ENCODE measurements at places on chromosomes 4 and X. TPM values are rescaled to one million over a fixed set of nuclear protein-coding genes. Genes with fewer than 3 reads are reported as not detected.

GRCh38 chr4:54516556-54517215 lies 141.1 kb upstream of the KIT start:
- no peaks in the 10 kb centered on the region for H3K27me3 ChIP-seq
- H3K27ac ChIP-seq: no peak overlapping the region
- no peaks in the 10 kb centered on the region for H3K4me1 ChIP-seq
- no peaks in the 10 kb centered on the region for H3K36me3 ChIP-seq
- H3K4me3 ChIP-seq: no peak overlapping the region
- no peak for DNase-seq

Gene TMPRSS11B
- total RNA-seq: not detected

Gene P2RY4
- total RNA-seq: 0.38 TPM

Gene PGAM4
- not detected for total RNA-seq

DNA sequence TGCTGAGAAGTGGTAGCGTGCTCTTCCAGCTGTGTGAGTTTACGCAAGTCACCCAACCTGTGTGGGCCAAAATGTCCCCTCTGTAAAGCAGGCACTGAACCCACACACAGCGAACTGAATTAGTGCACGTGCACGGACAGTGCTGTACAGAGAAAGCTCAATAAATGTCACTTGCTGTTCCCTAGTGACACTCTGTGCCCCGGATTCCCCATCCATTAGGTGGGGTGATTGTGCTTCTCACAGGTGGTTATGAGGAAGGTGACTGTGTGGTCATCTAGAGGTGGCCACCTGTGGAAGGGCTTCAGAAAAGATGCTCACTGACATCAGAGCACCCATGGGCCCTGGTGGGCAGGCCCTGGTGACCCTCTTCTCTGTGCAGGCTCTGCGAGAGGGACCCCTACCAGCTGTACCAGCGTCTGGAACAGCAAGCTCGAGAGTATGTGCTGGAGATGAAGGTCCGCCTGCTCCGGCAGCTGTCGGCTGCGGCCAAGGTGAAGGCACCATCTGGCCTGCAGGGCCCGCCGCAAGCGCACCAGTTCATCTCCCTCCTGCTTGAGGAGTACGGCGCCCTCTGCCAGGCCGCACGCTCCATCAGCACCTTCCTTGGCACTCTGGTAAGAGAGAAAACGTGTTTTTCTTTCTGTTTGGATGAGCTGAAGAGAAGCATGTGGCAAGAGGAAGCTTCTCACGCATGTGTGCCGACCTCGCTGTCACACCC lies 94.3 kb downstream of the FAM193A start:
- H3K36me3 ChIP-seq: peaks cover 90% of the 10 kb centered on the region
- H3K4me3 ChIP-seq: no peak overlapping the region
- H3K27me3 ChIP-seq: no peaks in the 10 kb centered on the region

Gene NKAP
- 8.8 TPM for total RNA-seq

DNA sequence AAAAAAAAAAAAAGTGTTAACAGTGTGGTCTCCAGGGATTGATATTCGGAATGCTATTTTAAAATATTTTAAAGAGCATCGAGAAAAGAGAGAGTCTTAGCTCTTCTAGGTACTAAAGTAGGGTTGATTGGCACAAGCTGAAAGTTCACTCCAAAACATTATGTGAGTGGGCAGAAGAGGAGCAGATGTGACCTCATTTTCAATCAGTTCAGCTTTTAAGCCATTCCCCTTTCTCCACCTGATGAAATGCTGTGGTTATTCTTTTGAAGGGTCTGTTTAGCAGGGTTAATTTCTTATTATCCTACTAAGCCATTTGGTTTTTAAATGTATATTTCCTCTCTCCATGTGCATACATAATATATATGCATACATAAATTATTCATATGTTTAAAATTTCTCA lies 69.2 kb downstream of the GALNT7 start:
- H3K27ac ChIP-seq: no peak overlapping the region
- H3K27me3 ChIP-seq: no peaks in the 10 kb centered on the region
- H3K4me3 ChIP-seq: no peak overlapping the region
- no peak for DNase-seq
- no peaks in the 10 kb centered on the region for H3K36me3 ChIP-seq

Gene TXK
- total RNA-seq: 7.5 TPM

Gene TRPC3
- 1.7 TPM for total RNA-seq

DNA sequence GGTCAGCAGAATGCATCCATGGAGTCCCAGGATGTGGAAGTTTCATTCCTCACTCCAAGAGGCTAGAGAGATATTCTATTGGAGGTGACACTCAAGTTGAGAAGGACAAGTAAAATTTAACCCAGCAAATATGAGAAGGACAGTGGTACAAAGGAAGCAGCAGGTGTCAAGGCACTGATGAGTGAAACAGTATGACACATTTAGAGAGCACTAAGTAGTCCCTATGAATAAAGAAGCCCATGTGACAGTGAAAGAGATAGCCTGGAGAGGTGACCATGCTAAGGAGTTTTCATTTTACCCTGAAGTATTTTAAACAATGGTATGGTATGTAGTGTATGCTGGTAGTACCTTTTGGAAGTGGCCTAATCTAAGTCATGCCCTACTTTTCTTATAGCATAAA lies 9.2 kb downstream of the BMX start:
- no peaks in the 10 kb centered on the region for H3K4me1 ChIP-seq
- H3K36me3 ChIP-seq: no peaks in the 10 kb centered on the region

Gene SLC9B2
- 5.5 TPM for total RNA-seq

Gene TMEM271
- not detected for total RNA-seq

DNA sequence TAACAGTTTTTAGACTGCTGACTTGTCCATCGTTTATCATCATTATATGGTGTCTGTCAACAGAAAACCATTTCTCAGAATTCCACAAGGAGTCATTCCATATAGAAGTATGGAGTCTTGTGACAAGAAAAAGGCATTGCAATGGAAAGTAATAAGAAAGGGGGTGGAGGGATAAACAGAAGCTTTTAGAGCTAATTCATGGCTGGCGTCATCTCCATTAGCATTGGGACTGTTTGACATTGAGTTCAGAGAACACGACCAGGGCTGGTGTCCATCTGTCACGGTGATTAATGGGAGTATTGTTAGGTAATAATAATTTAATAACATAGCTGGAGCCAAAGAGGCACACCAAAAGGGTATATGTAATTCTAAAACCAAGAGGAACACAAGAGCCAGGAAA lies 101.9 kb upstream of the SFRP2 start:
- H3K27me3 ChIP-seq: no peaks in the 10 kb centered on the region
- no peak overlapping the region for H3K27ac ChIP-seq
- no peaks in the 10 kb centered on the region for H3K36me3 ChIP-seq
- H3K4me1 ChIP-seq: no peaks in the 10 kb centered on the region
- no peak for DNase-seq

- H3K27me3 ChIP-seq: no peaks in the 10 kb centered on the region
- no peaks in the 10 kb centered on the region for H3K36me3 ChIP-seq
- H3K4me1 ChIP-seq: no peaks in the 10 kb centered on the region
Observed at GRCh38 chr4:109233570-109233969, 68.9 kb downstream of the COL25A1 start.

DNA sequence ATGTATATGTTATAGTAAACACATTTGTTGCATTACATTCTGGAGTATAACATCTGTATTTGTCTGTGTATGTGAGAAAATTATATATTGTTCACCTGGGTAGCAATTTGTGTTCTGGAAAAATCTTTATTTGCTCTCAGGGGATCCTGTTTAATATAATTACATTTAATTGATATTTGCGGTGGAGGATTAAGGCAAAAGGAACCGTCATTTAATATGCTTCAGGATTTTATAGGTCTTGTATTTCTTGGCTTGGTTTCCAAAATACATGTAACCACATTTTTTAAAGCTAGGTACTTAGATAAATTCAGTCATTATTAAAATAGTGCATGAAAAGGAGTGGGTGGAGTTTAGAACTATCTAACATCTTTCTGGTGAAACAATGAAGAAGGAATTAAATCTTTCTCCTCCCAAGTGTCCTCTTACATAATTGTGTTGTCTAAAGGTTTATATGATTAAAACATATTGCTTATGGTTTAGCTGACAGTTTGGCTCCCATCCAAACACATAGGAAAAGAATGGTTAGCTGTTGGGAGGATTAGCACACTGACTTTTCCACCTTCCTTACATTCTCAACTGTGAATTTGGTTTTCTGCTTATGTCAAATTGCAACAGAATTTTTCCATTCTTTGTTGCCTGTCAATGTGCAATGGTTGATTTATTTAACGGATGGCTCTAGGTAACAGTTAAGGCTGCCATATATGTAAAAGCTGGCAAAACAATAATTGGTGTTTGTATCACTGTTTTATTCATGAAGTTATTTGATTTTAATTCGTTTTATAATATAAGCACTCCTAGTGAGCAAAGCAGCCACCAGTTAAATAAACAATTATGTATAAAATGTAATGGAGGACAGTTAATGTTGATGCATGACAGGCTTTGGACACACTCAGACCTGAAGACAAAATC lies 250.8 kb upstream of the SFRP2 start:
- no peaks in the 10 kb centered on the region for H3K4me1 ChIP-seq
- H3K4me3 ChIP-seq: no peak overlapping the region
- H3K27me3 ChIP-seq: no peaks in the 10 kb centered on the region
- DNase-seq: no peak
- no peak overlapping the region for H3K27ac ChIP-seq

Gene RAB40AL
- 1.6 TPM for total RNA-seq

Gene SMIM43
- 0.18 TPM for total RNA-seq

DNA sequence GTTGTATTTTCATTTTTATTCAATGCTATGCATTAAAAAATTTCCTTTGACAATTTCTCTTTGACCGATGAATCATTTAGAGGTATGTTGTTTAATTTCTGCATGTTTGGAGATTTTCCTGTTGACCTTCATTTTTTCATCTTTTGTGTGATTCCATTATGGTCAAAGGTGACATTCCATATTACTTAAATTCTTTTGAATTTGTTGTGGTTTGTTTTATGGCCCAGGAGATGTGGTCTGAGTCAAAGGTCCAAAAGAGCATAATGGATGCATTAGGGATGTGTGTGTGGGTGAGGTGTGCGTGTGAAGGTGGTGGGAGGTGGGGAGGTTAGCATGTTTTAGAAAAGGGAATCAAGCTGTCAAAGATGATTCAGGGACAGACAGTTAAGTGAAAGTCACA lies 76.0 kb upstream of the GIMD1 start:
- H3K4me1 ChIP-seq: no peaks in the 10 kb centered on the region
- H3K36me3 ChIP-seq: no peaks in the 10 kb centered on the region
- no peaks in the 10 kb centered on the region for H3K27me3 ChIP-seq
- H3K4me3 ChIP-seq: no peak overlapping the region
- DNase-seq: no peak

GRCh38 chr4:27218013-27218412 lies 357.4 kb downstream of the STIM2 start:
- no peak for DNase-seq
- H3K27me3 ChIP-seq: no peaks in the 10 kb centered on the region
- no peak overlapping the region for H3K27ac ChIP-seq

DNA sequence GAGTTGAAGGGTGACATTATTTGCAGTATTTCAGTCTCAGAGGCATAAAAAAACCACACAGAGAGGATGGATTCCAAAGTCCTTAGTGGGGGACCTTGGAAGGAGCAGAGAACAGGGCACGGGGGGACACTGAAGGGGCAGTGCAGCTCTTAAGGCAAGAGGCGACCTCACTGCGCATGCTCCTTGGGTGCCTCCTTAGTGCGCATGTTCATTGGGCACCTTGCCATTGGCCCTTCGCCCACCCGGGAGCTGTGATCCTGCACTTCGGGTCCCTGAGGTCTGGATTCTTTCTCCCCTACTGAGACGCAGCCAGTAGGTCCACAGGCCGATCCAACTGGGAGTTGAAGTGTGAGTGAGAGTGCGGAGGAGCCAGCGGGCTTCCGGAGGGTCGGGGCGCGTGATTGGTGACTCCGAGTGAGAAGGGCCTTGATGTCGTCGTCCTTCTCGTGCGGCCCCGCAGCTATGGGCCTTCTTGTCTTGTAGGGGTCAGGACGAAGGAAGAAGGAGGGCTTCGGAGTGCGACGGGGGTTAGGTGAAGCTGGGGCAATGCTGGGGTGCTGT lies at the start of gene XAGE5:
Gene XAGE5, plus strand, starts transcription at position 223 of the 561 bp plus-strand sequence. CDS start 1,280 bp downstream, outside the sequence.
- H3K4me1 ChIP-seq: no peaks in the 10 kb centered on the region
- no peak within 1 kb of the TSS for H3K27ac ChIP-seq
- no peaks in the 10 kb centered on the region for H3K36me3 ChIP-seq

- no peak overlapping the region for H3K27ac ChIP-seq
- H3K4me1 ChIP-seq: no peaks in the 10 kb centered on the region
- DNase-seq: no peak
- H3K27me3 ChIP-seq: no peaks in the 10 kb centered on the region
- H3K36me3 ChIP-seq: no peaks in the 10 kb centered on the region
Observed at GRCh38 chr4:186999686-187000085, 276.0 kb upstream of the FAT1 start.

Gene DCLK2
- total RNA-seq: 2.9 TPM

Gene UGT2B11
- total RNA-seq: not detected

GRCh38 chr4:139300431-139301112 lies 733 bp upstream of the NAA15 start:
- no peaks in the 10 kb centered on the region for H3K36me3 ChIP-seq
- peak overlapping the region; percentile 93 for H3K27ac ChIP-seq
- H3K27me3 ChIP-seq: no peaks in the 10 kb centered on the region
- H3K4me3 ChIP-seq: peak overlapping the region; percentile 99
- DNase-seq: no peak

DNA sequence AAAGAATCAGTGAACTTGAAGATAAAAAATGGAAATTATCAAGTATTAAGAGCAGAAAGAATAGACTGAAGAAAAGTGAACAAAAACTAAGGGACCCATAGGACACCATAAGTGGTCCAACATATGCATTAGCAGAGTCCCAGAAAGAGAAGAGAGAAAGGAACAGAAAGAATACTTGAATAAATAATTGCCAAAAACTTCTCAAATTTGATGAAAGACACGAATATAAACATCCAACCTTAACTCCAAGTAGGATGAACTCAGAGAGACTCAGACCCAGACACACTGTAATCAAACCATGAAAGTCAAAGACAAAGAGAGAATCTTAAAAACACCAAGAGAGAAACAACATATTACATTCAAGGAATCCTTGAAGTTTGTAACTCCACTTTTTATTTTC lies 35.7 kb downstream of the MORC4 start:
- H3K4me1 ChIP-seq: no peaks in the 10 kb centered on the region
- DNase-seq: no peak

DNA sequence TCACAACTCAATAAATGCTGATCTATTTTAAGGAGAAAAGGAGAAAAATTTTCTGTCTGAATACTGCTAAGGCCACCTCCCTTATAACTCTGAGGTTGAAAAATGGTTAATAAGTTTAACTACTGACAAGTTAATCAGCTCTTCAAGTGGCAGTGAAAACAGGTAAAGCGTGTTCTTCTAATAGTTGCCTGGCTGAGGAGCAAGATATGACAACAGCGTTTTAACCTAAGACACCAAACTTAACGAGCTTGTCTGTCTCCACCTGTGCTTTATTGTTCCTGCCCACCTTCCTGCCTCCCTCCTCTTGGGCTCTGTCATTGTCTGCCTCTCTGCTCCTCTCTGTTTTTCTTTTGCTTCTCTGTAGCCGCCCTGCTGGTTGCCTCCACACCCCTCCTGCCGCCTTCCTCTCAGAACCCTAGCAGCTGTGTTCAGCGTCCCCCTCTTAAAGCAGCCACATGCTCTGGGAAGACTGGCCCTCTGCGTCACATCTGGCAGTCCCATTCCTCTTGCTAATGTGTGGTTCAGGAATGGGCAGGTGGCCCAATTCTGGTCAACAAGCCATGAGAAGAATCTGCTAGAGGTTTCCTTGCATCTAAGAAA lies 4.3 kb upstream of the TSPAN5 start:
- no peaks in the 10 kb centered on the region for H3K36me3 ChIP-seq
- DNase-seq: no peak
- H3K4me3 ChIP-seq: no peak overlapping the region
- peak overlapping the region; percentile 53 for H3K27ac ChIP-seq

Measured in lower lobe of right lung (tissue), 2 donors.